Smooth muscle cell of the pulmonary artery (primary cell): ENCODE measurements at places on chromosomes 13 and 19. TPM values are rescaled to one million over a fixed set of nuclear protein-coding genes. Genes with fewer than 3 reads are reported as not detected.

The PPP1R13L gene
- 13.9 and 25.5 TPM in 2 replicates for total RNA-seq

The TINCR gene
- 0.13 and 0.66 TPM in 2 replicates for total RNA-seq

The TNFSF13B gene
- total RNA-seq = 4.3 and 8.2 TPM in 2 replicates

The C13orf42 gene
- not detected in 2 replicates for total RNA-seq

The ZNF426 gene
- total RNA-seq = 16.6 and 23.3 TPM in 2 replicates
